ENCODE measurements at places on chromosomes 7 and 10.

DNA sequence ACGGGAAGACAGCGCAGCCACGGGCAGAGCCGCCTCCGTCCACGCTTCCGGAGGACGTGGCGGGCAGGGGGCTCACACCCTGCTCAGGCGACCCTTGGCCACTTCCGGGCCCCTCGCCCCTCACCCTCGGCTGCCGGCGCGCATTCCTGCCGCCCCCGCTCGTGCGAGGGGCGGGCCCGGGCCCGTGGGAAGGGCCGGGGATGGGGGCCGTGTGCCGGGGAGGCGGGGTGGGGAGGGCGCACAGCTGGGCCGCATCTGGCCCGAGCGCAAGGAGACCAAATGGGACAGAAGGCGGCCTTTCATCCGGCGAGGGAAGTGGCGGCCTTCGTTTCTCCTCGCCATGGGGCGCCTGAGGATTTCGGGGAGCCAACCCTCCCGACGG, 846 bp upstream of the LFNG start:
- no peak for DNase-seq

DNA sequence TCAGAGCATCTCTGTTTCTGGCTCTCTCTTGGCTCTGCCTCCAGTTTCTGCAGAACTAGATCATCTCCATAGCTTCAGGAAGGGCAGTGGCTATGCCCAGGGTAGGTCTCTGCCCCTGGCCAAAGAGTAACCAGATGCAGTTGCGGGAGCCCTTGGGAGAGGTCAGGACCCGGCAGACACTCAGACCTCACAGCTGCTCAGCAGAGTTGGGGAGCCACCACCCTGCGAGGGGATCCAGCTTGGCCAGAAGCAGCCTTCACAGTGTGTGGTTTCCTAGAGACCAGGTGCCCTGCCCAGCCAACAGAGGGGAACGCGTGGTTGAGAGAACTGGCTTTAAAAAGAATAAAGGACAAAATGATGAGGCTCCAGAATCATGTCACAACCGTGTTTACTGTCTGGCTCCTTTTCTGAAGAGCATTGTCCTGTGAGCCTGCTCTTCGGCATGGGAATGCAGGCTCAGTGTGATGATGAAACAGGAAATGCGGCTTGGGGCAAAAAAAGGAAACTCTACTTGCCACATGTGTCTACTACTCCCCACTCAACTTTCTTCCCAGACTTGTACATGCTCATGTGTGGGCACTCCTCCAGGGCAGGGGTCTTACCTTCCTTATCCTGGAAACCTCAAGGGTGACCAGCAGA, 243.1 kb downstream of the INHBA start:
- DNase-seq = no peak

DNA sequence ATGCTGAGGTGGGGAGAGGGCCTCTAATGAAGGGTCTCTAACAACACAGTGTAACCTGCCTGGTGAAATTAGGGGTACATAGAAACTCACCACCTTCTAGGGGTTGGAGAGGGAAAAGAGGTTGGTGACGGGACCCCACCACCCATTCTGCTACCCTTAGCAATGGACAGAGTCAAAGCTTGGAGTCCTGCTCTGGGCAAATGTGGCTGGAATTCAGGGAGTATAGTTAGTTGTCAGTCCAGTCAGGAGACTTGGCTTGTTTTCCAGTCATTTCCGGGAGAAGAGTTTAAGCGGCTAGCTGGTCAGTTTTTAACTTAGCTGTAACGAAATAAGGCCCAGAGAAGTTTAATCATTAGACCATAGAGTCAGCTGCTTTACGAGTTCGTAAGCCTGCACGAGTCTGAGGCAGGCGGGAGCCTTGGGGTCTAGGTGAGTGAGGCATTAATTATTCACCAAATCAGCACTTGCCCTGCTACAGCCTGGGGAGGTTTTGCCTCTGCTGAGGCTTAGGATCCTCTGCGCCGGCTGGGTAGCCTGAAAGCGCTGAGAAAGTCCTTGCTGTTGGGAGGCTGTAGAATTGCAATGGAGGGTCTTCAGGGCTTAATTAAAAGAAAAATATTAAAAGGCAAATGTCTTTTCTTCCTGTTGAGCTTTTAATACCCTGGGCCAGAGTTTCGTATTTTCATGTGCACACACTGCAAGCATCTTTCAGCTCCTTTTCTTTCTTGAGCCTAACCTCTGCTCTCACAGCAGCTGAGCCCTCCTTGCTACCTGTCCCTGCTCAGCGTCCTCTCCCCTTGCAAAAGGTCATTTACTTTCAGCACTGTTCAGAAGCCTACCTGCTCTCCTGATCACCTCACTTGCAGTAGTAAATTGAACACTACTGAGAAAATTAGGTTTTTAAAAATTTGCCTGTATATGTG, 1.5 kb upstream of the LAMB1 start:
- DNase-seq = no peak

DNA sequence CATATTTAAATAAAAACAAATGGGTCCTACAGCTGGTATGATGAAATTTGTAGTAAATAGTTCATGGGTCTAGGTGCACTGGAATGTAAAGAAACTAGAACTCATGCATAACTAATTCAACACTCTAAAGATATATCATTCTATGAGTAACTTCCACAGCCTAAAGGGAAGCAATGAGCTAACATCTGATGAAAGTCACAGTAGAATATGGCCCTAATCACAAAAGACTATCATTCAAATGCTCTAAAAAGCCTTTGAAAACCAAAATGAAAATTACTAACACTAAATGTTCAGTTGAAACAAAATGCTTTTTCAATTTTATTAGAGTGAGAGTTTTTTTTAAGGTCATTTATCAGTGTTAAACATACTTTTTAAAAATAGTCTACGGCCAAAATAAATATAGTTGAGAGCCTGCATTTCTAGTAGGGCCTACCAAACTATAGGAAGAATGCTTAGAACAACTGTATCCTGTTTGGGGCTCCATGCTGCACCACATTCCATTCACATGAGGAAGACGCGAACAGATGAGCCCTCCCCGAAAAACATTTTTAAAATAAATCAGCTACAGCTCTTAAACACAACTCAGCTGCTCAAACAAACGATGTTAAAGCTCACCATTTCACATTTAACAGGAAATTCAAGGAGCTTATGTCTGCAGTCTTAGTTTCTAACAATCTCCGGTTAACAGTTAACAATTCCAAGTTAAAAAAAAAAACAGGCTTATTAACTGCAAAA, 134.5 kb downstream of the NRBF2 start:
- no peak for DNase-seq

GRCh38 chr10:4813023-4813422, 13.0 kb upstream of the AKR1E2 start:
- DNase-seq = no peak

GRCh38 chr10:61869774-61870525, 31.5 kb upstream of the ARID5B start:
- DNase-seq = no peak
